ENCODE measurements at places on chromosomes 16 and 17.

DNA sequence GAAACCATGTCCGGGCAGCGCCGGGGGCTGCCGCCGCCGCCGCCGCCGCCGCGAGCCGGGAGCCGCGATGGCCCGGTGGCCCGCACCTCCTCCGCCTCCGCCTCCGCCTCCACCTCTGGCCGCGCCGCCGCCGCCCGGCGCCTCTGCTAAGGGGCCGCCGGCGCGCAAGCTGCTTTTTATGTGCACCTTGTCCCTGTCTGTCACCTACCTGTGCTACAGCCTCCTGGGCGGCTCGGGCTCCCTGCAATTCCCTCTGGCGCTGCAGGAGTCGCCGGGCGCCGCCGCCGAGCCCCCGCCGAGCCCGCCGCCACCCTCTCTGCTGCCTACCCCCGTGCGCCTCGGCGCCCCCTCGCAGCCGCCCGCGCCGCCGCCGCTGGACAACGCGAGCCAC is 587 bp downstream of the HS3ST4 start:
- DNase-seq, result no peak

DNA sequence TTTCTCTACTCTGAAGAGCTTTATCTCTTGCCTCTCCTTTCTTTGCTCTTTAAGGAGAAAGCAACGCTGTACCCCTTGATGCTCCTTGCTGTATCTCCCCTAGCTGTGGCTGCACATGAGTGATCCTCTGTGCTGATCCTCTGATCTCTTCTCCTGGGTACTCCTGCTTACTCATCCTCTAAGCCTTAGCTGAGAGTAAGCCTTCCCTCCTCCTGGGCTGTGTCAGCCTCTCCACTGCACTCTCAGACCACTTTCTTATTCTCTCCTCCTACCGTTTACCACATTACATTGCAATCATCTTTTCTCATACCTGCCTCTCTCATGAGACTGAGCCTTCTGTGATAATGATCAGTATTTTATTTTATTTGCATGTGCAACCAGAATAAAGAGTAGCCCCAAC is 25.1 kb downstream of the SOX9 start:
- no peak for DNase-seq

- DNase-seq, result peak; percentile 2
Observed at GRCh38 chr17:17236295-17237025, 508 bp downstream of the FLCN start.

- no peak for DNase-seq
Observed at GRCh38 chr17:39813631-39814030, 50.5 kb downstream of the IKZF3 start.

- DNase-seq, result no peak
Observed at GRCh38 chr16:20285993-20286499, 41.3 kb downstream of the GP2 start.

- DNase-seq, result no peak
Observed at GRCh38 chr17:73352261-73352660, 40.5 kb upstream of the CDC42EP4 start.

- no peak for DNase-seq
Observed at GRCh38 chr17:74647871-74648672, 24.5 kb upstream of the CD300E start.

- DNase-seq, result no peak
Observed at GRCh38 chr17:12794919-12795532, 5.7 kb downstream of the ARHGAP44 start.

- no peak for DNase-seq
Observed at GRCh38 chr17:44865931-44866330, 18.2 kb downstream of the HIGD1B start.

DNA sequence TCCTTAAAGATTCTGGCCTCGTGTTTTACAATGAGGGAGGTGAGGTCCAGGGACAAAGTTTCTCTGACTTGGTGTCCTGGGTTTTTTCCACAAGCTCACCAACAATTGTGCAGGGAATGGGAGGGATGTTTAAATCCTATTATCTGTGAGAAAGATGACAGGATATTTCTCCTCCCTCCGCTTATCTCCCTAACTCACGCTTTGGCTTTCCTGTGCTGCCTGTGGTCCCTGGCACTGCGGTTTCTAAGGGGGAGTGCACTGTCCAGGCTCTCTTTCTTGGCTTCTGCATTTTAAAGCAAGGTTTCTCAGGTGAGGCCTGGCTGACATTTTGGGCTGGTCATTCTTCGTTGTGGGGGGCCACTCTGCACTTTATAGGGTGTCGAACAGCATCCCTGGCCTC is 16.4 kb downstream of the GGA3 start:
- no peak for DNase-seq

GRCh38 chr16:29663016-29663806 is at the start of gene SPN:
SPN (plus strand) TSS chr16:29663247; CDS start chr16:29663729, 482 bp downstream.
- no peak for DNase-seq

- no peak for DNase-seq
Observed at GRCh38 chr17:42282478-42283080, 5.7 kb upstream of the STAT5A start.

- no peak for DNase-seq
Observed at GRCh38 chr17:59149051-59149450, 5.9 kb downstream of the SKA2 start.

GRCh38 chr16:54744998-54745397 is 185.7 kb upstream of the IRX5 start:
- DNase-seq, result no peak

DNA sequence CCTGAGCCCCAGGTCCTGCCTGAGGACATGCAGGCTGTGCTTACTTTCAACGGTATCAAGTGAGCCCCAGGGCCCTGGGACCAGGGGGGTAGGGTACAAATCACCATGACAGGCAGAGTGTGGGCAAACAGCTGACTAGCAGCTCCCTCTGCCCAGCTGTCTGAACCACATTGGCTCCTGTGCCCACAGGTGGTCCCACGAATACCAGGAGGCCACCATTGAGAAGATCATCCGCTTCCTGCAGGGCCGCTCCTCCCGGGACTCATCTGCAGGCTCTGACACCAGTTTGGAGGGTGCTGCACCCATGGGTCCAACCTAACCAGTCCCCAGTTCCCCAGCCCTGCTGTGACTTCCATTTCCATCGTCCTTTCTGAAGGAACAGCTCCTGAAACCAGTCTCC is 10.0 kb downstream of the SLC46A1 start:
- no peak for DNase-seq

GRCh38 chr16:52494145-52494544 is 52.8 kb downstream of the TOX3 start:
- DNase-seq, result no peak

DNA sequence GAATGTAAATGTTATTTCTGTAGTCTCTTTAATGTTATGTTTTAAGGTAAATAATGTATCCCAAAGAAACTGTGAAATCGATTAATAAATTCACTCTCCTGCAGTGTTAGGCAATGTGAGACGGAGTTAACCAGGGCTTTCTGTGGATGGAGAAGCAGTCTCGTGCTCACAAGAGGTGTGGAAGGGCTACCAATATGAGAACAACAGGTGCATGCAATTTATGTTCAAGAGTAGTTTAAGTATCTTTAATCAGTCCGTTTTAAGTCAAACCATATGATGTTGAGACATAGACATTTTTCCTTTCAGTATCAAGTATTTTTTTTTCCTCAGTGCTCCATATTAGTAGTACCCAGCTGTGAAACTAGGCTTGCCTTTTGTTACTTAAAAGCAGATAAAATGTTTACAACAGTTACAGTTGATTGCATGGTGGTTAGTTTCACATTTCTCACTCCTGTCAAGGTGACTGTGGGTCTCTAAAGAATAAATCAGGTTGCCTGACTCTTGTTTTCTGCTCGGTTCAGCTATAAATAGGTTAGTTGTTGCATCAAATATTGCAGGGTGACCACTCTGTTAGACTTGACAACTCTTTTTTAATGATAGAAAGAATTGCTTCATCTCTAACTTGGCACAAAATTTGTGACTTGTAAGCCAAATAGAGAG is 54.4 kb downstream of the COX10 start:
- DNase-seq, result no peak

DNA sequence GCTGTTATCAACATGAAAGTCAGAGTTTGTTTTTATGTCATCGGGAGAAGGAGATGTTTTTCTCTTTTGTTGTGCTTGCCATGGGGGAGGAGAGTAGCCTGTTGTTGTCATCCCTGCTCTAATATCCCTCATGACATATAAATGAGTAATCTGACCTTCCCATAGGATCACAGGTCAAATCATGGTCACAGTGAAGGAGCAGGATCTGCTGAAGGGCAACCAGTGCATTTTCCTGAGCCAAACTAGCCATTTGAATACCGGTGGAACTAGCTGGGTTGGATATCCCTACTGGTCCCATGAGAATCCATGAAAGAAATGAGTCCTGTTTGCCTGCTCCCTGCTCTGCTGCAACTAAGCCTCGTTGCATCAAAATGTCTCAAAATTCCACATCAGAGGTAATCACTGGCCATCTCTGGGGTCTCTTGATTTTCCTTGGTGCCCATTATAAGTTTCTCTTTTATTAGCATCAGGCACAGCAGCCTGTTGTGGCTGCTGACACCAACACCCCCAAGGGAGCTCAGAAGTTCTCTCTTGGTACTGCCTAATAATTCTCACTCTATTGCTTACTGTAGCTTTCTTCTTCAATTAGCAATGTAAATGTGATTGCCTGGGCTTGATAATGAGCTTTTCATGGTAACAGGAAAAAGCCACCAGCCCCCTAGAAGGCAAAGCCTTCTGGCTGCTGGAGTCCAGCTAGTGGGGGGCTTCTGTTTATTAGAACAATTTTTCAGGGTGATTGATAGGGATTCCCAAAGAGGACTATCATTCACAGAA is 211.4 kb upstream of the ERCC4 start:
- no peak for DNase-seq

GRCh38 chr17:4696437-4696805 is 7.5 kb downstream of the PELP1 start:
- no peak for DNase-seq

- DNase-seq, result no peak
Observed at GRCh38 chr17:8338753-8339140, 893 bp upstream of the ODF4 start.

DNA sequence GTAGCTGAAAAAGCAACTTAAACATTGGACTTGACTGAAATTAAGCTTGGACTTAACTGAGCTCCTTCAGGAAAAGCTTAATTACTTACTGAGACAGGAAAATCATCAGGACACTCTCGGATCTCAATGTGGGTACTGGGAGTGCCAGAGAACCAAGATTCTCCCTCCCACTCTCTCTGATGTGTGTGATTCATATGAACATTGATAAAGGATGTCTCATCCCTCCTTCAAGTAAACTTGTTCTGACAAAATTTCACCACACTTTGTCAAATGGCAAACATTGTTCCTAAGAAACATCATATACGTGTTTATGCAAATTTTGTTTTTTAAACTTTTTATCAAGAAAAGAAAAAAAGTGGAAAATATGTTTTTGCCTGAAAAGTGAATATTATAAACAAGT is 4.1 kb upstream of the SLFN5 start:
- no peak for DNase-seq

DNA sequence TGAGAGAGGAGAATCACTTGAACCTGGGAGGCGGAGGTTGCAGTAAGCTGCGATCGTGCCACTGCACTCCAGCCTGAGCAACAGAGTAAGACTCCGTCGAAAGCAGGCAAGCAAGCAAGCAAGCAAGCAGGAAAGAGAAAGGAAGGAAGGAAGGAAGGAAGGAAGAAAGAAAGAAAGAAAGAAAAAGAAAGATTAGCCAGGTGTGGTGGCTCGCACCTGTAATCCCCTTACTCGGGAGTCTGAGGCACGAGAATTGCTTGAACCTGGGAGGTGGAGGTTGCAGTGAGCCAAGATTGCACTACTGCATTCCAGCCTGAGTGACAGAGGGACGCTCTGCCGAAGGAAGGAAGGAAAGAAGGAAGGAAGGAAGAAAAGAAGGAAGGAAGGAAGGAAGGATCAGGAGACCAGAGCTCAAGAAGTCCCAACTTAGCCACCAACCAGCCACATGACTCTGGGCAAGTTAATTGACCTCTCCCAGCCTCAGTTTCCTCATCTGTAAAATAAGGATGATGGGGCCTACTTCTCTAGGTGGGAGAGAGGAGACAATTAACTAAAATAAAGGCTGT is 6.5 kb downstream of the GFAP start:
- DNase-seq, result no peak

GRCh38 chr16:50067290-50067853 is 1.6 kb downstream of the HEATR3 start:
- DNase-seq, result no peak

DNA sequence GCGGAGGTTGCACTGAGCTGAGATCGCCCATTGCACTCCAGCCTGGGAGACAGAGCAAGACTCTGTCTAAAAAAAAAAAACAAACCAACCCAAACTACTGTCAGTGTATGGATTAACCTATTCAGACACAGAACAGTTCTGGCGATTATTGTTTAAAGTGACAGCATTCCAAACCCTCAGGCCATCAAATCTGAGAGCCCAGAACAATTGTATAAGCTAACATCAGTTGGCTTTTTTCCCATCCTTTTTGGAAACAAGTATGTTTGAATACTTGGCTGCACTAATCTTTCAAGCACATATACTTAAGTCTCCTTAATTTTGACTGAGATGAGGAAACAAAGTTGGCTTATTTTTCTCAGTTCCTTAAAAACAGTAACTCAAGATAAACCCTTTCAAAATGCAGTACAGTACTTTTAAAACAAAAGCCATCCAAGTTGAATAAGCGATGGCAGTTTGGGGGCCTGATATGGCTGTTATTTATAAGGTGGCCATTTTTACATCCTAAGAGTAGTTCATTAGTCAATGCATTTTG is 1.4 kb downstream of the ZSWIM7 start:
- no peak for DNase-seq

- no peak for DNase-seq
Observed at GRCh38 chr17:80296221-80296620, 35.6 kb downstream of the RNF213 start.

GRCh38 chr17:14330492-14330962 is 29.6 kb downstream of the HS3ST3B1 start:
- no peak for DNase-seq
